Islet precursor cell (in vitro differentiated cells): ENCODE measurements at places on chromosomes 3 and 15.

DNA sequence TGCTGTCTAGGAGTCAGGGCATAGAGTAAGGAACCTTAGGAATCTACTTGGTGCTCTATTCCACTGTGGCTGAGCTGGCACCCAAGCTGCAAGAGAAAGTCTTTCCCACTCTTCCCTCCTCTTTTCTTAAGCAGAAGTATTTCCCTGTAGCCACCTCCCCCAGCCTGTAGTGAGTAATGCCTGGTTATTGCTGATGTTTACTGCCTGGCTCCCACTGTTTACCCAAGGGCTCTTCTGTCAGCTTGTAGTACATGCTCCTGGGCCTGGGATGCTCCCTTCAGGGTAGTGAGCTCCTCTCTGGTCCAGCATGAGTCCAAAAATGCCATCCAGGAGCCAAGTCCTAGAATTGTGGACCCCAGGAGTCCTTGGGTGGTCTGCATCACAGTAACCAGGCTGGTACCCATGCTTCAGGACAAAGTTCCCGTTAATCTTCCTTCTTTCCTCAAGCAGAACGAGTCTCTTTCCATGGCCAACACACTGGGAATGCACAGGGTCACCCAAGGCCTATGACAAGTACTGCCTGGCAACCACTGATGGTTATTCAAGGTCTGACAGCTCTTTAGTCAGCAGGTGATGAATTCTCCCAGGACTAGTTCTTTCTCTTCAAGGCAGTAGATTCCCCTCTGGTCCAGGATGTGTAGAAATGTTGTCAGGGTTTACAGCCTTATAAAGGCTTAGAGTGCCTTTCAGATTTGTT lies 17.6 kb downstream of the GALK2 start:
- DNase-seq: no peak

- no peak for DNase-seq
Measured at GRCh38 chr3:4950948-4951347, 28.3 kb upstream of the BHLHE40 start.

GRCh38 chr15:71755092-71755970 lies 55.0 kb upstream of the NR2E3 start:
- DNase-seq: no peak

- DNase-seq: no peak
Measured at GRCh38 chr3:41986561-41986960, 24.7 kb upstream of the ULK4 start.

DNA sequence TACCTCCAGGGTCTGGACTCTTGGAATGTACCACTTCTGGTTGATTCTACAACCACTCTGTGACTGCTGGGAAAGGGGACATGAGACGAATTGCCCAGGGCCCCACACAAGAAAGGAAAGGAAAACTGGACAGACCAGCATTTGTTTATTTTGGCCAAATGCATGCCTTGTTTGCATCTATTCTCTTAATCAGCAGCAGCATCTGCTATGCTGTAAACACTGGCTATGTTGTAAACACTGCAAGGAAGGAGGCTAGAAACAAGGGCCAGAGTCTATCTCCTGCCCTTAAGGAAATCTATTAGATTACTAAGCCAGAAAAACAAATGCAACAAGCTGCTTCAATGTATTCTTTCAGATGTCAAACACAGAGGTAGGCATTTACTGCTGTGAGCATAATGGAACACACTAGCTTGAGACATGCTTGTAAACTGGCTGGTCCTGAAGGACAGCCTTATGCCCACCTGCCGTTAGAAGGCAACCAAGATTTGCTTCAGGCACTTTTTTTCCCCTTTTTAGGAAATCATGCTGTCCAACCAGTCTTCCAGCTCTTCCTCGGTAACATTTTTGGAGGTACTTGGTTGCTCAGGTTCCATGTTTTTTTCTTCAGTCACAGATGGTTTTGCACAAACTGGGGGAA lies 102.1 kb upstream of the CHRM5 start:
- peak; percentile 83 for DNase-seq

DNA sequence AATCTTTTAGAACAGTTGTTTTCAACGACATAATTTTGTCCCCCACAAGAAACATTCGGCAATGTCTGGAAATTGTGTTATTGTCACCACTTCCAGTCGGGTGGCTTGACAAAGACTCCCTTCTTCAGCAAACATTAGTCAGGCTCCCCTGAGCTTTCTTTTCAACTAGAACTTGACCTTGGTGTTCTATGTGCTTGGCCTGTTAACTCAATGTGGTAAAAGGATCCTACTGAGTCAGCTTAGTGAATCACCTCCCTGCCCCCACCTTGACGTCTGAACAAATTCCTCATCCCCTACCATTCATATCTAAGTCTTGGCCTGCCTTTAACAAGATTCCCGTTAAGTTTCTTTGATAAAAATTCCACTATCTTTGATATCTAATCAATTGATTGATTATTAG lies 465.0 kb upstream of the ROBO1 start:
- no peak for DNase-seq

DNA sequence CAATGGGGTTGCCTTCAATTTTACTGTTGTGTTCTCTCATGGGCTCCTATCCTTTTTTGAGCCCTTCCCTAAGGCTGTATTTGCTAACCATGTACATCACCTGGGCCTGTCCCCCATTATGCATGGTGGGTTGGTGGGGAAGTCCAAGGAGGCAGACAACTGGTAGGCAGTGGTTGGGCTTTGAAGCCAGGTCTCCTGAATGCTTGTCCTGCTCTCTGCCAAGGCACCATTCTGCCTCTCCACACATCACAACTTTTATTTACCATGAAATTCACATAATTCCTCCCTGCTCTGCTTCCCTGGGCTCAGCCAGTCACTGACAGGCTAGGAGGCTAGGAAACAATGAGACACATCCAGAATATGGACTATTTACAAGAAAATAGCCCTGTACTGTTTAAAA lies 41.0 kb upstream of the COPB2 start:
- no peak for DNase-seq

DNA sequence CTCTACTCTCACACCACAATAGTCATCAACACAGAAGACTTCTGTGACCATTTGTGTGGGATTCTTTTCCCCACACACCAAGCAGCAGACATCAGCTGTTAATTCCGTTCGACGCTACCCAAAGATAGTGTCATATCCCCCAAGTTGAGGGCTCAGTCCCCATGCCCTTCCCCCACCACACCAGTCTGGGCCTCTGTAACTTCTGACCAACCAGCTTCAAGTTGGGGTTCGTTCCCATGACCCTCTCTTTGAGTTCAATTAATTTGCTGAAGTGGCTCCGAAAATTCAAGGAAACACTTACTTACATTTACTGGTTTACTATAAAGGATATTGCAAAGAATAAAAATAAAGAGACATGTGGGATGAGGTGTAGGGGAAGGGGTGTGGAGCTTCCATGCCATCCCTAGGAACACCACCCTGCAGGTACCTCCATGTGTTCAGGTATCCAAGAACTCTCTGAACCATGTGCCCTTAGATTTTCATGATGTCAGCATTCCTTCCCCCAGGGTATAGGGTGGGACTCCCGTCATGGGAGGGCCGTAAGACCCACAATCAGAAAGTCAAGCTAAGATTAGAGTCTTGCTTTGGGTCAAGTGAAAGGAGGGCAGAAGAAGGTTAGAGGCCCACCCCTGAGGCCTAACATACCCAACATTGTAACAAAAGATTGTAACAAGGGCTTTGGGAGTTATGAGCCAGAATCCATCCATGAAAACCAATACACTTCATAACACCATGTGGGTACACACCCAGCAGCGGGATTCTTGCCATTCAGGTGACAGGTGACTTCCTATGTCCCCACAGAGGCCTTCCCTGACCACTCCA lies 82.7 kb downstream of the BTLA start:
- DNase-seq: no peak

- no peak for DNase-seq
Measured at GRCh38 chr3:16085884-16086608, 88.4 kb upstream of the GALNT15 start.
